ENCODE measurements at places on chromosomes 16 and 17. TPM values are rescaled to one million over a fixed set of nuclear protein-coding genes. Genes with fewer than 3 reads are reported as not detected.

- no peak for DNase-seq
Observed at GRCh38 chr16:68197250-68197649, 38.7 kb downstream of the ESRP2 start.

GRCh38 chr16:83270640-83271039 is 537.1 kb upstream of the HSBP1 start:
- DNase-seq: no peak

The METRNL gene
- total RNA-seq: 124 TPM

DNA sequence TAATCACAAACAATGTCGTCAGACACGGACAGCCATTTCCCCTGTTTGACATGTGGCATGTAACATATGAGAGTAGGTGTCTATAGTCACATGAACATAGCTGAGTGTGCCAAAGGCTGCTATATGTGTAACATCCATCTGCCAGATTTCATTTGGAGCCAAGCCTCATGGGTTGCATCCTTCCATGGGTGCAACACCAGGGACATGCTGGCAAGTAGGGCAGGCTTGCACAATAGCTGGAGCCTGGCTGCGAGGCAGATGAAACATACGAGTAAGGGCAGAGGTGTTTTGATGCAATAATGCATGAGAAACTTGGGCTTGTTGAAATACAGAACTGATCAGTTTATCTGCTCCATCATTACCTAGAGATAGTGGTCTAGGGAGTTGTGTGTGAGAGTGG is 9.0 kb upstream of the ZNF689 start:
- no peak for DNase-seq

The ATP1B2 gene
- total RNA-seq: 2.9 TPM

The ITGAD gene
- total RNA-seq: not detected

The KRTAP3-2 gene
- not detected for total RNA-seq

GRCh38 chr17:1474402-1475189 is 17.9 kb downstream of the MYO1C start:
- DNase-seq: no peak

DNA sequence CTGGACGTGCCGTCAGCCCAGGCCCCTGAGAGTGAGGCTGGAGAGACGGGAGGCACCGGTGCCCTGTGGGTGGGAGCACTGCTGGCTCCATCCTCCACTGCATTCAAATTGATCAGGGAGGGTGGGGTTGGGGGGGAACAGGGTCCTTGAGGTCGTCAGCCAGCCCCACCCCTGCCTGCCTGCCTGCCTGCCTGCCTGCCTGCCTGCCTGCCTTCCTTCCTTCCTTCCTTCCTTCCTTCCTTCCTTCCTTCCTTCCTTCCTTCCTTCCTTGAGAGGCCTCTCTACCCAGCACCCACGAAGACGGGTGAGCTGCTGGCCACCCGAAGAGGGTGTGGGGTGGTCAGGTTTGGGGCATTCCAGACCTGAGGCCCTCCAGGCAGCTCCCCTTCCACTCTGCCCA is 16.0 kb downstream of the BAHCC1 start:
- DNase-seq: no peak

DNA sequence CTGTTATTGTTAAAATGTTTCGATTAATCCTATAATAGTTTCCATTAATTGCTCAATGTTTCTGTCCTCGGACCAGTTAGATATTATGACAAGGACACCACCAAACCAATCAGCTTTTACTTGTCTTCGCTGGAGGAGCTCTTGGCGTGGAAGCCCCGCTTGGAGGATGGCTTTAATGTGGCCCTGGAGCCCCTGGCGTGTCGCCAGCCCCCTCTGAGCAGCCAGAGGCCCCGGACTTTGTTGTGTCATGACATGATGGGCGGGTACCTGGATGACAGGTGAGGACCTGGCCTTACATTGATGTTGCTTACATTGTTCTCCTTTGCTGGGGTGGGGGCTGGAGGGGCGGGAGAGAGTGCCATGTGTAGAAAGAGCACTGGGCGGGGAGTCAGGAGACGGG is 3.0 kb downstream of the ENGASE start:
- no peak for DNase-seq

- DNase-seq: no peak
Observed at GRCh38 chr17:56172517-56172982, 19.3 kb downstream of the ANKFN1 start.

The GCGR gene
- 0.40 TPM for total RNA-seq

DNA sequence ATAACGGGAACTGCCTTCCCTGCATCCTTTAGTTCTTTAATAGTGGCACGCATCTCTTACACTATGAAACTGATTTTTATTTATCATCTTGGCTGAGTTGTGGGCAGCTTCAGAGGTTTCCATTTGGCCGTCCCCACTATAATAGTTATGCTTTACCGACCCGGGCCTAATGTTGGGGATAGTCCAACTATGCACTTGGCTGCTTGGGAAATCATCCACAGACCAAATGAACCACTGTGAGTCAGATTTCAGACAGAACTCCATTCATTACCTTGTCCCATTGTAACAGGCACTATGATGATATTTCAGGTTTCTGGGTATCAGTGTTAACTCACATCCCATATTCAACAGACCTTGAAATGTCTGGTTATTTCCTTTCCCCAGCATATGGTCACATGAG is 6.1 kb upstream of the SLFN5 start:
- no peak for DNase-seq

The PRSS36 gene
- total RNA-seq: 2.7 TPM

The MT3 gene
- 2.0 TPM for total RNA-seq

The TAC4 gene
- not detected for total RNA-seq

GRCh38 chr16:89473136-89473712 is 17.1 kb downstream of the ANKRD11 start:
- DNase-seq: no peak

DNA sequence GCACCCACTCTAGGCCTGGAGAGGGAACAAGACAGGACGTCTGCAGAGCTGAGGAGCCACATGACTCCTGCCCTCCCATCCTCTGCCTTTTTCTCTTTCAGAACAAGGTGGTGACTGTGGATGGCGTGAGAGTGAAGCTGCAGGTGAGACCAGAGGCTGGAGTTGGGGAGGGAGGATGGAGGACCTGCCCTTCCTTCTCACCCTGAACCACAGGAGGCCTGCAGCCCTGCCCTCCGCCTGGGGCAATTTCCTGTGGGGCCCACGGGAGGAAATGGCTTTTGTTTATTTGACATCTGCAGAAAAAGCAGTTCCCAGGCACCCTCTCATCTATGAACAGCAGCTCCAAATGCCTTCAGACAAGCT is 5.1 kb downstream of the RAB37 start:
- no peak for DNase-seq

DNA sequence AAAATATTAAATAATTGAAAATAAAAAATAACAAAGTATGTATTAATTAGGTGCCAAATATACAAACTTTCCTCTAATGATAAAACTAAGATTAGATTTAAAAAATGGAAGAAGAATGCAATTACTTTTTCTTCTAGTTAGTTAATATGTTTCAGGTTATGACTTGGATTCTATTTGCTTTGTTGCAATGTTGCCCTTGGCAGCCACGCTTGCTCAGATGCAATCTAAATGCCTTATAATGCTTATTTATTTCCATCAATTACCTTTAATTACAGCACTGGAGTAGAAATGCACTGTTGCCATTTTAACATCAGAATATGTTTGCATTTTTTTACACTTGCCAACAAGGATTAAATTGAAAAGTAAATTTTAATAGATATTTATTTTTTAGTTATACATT is 263.9 kb downstream of the CNTNAP4 start:
- DNase-seq: no peak

DNA sequence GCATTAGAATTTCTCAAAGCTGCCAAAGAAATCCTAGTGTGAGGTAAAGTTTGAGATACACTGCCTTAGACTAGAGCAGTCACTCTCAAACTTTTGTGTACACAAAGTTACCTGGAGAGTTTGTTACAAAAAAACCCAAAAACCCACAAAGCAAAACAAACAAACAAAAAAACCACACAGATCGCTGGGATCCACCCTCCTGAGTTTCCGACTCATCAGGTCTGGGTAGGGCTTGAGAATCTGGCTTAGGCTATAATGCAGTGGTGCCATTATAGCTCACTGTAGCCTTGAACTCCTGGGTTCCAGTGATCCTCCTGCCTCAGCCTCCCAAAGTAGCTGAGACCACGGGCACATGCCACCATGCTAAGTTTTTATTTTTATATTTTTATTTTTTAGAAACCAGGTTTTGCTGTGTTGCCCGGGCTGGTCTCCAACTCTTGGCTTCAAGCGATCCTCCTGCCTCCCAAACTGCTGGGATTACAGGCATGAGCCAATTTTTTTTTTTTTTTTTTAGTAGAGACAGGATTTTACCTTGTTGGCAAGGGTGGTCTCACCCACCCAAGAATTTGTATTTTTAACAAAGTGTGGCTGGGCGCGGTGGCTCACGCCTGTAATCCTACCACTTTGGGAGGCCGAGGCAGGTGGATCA is 22.3 kb upstream of the SMG1 start:
- no peak for DNase-seq

The GRAP gene
- 3.7 TPM for total RNA-seq

GRCh38 chr17:82957961-82958561 is 118.2 kb upstream of the ZNF750 start:
- DNase-seq: no peak

- DNase-seq: no peak
Observed at GRCh38 chr17:80885947-80886582, 105.6 kb upstream of the CHMP6 start.

The ACTG1 gene
- total RNA-seq: 972 TPM

DNA sequence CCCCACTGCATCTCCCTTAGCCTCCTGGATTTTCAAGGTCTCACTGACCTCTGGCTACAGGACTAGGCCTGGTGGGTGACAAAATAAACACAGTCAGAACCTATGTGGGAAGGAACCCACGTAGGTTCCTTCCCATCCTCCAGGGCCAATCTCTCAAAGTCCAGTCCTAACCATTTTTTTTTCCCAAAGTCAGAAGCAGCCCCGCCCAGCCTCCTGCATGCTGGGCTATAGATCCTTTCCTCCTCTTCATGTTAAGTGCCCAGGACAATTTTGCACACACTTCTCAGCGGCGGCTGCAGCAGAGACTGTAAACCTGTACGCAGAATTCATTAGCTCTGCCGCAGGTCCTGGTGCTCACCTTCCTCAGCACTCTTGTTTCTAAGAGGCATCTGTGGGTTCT is 285.8 kb downstream of the NPIPA8 start:
- DNase-seq: no peak

GRCh38 chr16:81616321-81617020 is 162.6 kb upstream of the PLCG2 start:
- no peak for DNase-seq

DNA sequence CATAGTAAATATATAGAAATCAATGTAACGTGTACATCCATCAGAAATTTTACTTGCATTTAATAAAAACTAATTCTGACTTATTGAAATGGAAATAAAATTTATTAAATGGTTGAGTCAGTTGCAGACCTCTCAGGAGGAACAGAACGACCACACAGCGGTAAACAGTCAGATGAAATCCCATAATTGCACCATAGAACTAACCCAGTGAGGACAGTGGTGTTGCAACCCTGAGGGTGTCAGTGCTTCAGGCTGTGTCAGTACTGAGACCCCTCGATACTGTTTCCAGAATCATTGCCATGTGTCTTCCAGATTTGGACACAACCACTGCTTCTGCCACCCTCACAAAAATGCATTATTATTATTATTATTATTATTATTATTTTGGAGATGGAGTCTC is 29.0 kb upstream of the SSTR2 start:
- DNase-seq: no peak

The TNFRSF13B gene
- not detected for total RNA-seq

The TK1 gene
- total RNA-seq: 22.1 TPM

The MYO15B gene
- total RNA-seq: 35.4 TPM

- no peak for DNase-seq
Observed at GRCh38 chr16:1687427-1688316, 9.6 kb downstream of the JPT2 start.

The SP2 gene
- 10.0 TPM for total RNA-seq

DNA sequence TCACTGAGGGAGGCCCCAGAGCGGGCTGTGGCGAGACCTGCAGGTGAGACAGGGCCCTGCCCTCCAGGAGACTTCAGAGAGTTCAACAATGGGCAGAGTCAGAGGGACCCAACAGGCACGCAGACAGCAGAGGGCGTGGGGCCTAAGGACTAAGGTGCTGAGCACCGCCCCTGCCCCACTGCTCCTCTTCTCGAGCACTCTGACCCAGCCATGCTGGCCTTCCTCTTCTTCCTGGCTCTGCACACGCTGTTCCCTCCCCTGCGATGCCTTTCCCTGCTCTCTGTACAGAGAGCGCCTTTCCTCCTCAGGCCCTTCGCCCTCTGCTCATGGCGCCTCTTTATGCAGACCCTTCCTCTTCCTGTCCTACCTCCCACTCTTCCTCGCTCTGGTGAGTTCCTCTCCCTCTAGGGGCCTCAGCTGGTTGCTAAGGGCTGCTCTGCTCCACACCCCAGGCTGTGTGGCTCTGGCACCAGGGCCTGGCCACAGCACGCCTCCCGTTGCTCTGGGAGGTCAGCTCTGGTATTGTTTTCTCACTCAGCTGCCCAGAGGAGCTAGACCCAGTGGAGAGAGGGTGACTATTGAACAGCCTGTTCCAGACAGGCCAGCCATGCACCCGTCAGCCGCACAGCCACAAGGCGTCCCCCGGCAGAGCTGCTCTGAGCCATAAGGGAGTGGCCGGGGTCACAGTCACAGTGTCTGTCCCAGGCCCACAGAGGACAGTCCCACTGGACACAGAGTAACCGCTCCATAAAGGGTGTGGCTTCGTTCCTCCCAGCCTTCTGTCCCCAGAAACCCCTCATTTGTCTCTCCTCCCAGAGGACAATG is 13.6 kb upstream of the RASD1 start:
- no peak for DNase-seq

- no peak for DNase-seq
Observed at GRCh38 chr17:8861495-8862181, 5.8 kb downstream of the PIK3R6 start.

GRCh38 chr17:63294776-63295175 is 151.3 kb downstream of the CYB561 start:
- no peak for DNase-seq

The EMC6 gene
- total RNA-seq: 16.9 TPM

The PRKCA gene
- 33.6 TPM for total RNA-seq

GRCh38 chr16:49600976-49601375 is 227.4 kb downstream of the C16orf78 start:
- DNase-seq: no peak

GRCh38 chr16:9125658-9126505 is 34.4 kb downstream of the HAPSTR1 start:
- no peak for DNase-seq

The CMTM2 gene
- total RNA-seq: not detected

- no peak for DNase-seq
Observed at GRCh38 chr16:85498607-85499006, 114.5 kb upstream of the GSE1 start.

DNA sequence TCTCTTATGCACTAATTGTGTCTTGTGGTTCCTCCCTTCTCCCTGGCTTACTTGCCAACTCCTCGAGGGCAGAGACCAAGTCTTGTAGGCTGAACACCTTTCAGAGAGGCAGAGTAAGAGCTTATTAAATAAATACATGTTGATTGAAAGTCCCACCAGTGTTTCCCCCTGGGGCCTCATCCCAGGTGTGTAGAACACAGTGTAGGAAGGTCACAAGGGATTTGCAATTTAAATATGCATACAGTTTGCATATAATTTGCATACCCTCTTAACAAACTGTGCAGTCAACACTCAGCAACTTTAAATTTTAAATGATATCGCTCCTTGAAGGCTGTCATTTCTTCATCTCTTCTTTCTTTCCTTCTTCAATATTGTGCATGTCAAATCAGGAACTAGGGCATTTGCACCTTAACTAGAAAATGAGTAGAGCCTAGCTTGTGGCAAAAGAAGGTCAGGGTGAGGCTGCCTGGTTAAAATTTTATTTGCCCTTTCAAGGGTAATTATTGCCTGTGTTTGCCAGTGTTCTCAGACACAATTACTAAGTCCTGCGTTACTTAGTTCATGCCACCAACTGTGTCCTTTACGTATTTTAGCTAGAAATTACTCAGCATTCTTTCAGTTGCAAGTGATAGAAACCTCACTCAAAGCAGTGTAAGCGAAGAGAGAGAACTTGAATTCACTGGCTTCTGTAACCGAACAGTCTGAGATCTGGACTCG is 465.7 kb downstream of the HAPSTR1 start:
- DNase-seq: no peak
